ENCODE measurements at places on chromosomes 11 and 22.

DNA sequence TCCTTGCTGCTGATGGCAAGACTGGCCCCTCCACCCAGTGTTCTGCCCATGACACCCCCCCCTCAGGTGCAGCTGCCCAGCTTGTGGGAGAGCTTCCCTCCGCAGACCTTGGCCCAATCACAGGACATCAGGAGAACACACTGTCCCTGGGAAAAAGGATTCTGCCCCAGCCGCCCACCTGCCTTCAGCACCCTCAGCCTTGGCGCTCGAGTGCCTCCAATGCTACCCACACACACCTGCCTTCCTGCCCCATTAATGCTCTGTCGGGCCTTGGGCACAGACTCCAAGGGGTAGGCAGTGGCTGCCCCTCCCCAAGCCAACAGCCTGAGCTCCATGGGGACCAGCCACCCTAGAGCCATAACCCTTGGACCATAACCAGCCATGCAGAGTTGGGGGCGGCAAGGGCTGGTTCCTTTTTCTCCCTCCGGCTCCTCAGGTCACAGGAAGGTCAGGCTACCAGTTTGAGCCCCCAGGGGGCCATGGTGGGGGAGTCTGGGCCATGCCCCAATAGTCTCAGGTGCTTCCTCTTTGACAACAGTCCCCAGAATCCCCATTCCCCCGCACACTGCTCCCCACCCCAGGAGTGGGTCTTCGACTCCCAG, 1.3 kb upstream of the ZNF70 start:
- no peak for DNase-seq

GRCh38 chr11:108984523-108984922, 319.7 kb downstream of the DDX10 start:
- DNase-seq, result no peak

DNA sequence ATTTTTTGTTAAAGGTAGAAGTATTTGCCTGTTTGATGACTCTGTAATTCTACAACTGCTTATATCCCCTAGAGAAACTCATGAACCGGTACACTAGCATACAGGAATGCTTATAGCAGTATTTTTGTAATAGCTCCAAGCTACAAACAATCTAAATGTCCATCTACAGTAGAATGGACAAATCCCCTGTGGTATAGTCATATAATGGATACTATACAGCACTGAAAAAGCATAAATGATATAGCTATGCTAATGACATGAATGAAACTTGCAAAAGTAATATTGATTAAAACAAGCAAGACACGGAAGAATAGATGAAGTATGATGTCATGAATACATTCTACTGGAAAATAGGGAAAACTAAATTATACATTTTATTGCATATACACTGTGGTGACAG, 142.9 kb downstream of the CEP164 start:
- no peak for DNase-seq

- DNase-seq, result no peak
Observed at GRCh38 chr22:49793296-49793695, 34.4 kb downstream of the BRD1 start.

DNA sequence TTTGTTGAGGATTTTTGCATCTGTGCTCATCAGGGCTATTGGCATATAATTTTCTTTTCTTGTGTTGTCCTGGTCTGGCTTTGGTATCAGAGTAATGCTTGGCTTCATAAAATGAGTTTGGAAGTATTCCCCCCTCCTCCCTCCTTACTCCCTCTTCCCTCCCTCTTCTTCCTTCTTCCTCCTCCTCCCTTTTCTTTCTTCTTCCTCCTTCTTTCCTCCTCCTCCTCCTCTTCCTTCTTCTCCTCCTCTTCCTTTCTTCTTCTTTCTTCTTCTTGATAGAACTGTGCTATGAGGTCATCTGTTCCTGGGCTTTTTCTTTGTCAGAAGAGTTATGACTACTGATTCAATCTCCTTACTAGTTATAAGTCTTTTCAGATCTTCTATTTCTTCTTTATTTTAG, 10.1 kb downstream of the BIRC2 start:
- no peak for DNase-seq

DNA sequence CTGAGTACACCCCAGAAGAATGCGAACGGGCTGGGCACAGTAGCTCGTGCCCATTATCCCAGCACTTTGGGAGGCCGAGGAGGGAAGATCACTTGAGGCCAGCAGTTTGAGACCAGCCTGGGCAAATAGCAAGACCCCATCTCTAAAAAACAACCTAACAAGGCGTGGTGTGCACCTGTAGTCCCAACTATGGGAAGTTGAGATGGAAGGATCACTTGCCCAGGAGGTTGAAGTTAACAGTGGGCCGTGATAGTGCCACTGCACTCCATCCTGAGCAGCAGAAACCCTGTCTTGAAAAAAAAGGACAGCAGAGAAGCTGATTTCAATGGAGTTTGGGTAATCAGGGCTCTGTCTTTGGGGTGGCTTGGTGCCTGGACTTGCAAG, 3.3 kb downstream of the RPLP2 start:
- no peak for DNase-seq

DNA sequence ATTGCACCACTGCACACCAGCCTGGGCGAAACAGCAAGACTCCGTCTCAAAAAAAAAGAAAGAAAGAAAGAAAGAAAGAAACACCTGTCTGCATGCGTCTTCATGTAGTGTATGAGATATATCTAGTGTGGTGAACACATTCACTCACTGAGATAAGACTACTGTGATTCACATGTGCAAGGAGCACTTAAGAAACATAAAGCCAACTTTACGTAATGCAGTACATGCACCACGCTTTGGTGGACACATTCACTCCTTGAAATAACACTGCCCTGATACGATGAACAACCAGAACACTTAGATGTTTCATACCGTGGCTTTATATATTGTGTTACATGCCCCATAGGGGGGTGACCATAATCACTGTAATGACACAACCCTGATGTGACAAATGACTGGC, 96.0 kb downstream of the MICAL3 start:
- DNase-seq, result no peak

GRCh38 chr11:131350872-131351271, 19.5 kb upstream of the NTM start:
- no peak for DNase-seq

GRCh38 chr11:120310870-120311269, 14.2 kb upstream of the TLCD5 start:
- DNase-seq, result no peak

DNA sequence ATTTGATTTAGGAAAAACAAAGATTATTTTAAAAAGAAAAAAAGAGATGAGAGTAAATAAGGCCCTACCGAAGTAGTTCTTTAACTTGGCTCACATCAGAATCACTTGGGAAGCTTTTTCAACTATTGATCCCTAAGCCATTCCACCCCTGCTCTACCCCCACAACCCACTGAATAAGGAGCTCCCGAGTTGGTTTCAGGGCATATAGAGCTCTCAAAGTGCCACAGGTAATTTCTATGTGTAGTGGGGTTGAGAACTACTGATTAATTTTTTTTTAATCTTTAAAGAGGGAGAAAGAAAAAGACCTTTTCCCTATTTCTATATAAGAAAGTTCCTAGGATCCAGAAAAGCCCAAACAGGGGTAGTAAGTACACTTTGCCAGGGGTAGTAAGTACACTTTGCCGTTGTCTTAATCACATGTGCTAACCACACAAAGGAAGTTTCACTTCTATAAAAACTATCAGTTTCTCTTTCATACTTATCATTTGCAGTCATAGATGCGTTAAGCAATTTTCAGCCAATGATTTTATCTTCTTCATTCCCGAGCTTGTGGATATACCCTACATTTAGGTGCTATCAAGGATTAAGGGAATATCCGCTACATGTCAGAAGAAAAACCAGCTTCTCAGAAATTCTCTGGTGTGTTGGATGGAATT, 108.4 kb upstream of the ZC3H12C start:
- no peak for DNase-seq

DNA sequence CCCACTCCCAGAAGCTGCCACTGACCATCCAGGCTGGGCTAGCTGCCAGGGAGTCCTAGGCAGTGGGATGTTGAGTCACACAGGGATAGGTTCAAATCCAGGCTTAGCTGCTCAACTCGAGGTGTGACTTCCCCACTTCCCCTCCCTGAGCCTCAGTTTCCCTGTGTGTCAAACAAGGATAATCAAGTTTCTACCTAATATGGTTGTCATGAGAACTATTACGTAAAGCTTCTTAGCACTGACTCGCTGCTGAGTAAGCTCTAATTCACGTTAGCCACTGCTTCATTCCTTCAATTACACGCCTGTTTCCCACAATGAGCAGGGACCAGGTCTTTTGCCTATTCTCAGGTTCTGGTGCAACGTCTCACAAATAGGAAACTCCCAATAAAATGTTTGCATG, 67.7 kb downstream of the SEZ6L start:
- DNase-seq, result no peak

- DNase-seq, result peak; percentile 49
Observed at GRCh38 chr22:21766691-21767462, 31.3 kb upstream of the YPEL1 start.

DNA sequence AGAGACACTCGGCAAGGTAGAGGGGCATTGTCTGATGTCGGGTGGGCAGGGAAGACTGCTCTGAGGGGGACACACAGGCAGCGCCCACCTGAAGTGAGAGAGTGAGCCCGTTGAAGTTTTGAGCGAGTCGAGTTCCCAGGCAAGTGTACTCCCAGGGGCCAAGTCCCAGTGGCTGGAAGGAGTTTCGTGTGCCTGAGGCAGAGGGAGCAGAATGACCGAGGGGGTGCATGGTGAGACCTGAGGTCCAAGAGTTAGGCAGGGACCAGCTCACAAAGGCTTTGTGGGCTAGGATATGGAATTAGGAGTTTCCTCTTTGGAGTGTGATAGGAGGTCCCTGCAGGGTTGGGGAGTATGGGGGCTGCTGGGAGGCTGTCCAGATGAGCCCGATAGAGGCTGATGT, 6.2 kb downstream of the SCN2B start:
- no peak for DNase-seq

- no peak for DNase-seq
Observed at GRCh38 chr11:109490953-109491635, 69.1 kb downstream of the C11orf87 start.

- no peak for DNase-seq
Observed at GRCh38 chr11:26121466-26121865, 210.5 kb upstream of the ANO3 start.

DNA sequence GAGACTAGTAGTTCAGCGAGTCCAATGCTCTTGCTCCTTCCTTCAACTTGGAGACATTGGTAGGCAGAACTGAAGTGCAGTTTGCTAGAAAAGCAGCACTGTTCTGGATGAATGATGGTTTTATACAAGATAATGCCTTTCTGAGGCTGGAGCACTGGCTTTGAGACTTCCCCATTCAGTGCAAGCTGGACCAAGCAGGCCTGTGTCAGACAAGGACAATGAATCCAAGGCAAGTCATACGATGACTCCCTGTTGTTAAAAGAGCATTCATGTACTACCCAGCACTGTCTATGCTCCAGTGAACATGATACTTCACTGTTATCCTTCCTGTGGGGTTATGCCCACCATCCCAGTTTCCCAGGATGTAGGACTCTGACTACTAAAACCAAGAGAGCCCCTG, 242.3 kb upstream of the RAG2 start:
- DNase-seq, result no peak

- no peak for DNase-seq
Observed at GRCh38 chr11:46876471-46876870, 30.4 kb upstream of the CKAP5 start.

- DNase-seq, result no peak
Observed at GRCh38 chr11:123413636-123414035, 16.4 kb upstream of the GRAMD1B start.

GRCh38 chr22:29257751-29258181, 10.0 kb downstream of the RHBDD3 start:
- DNase-seq, result no peak

- DNase-seq, result no peak
Observed at GRCh38 chr11:82738091-82738490, 4.4 kb upstream of the FAM181B start.

- DNase-seq, result no peak
Observed at GRCh38 chr11:69096473-69096872, 47.7 kb downstream of the TPCN2 start.

DNA sequence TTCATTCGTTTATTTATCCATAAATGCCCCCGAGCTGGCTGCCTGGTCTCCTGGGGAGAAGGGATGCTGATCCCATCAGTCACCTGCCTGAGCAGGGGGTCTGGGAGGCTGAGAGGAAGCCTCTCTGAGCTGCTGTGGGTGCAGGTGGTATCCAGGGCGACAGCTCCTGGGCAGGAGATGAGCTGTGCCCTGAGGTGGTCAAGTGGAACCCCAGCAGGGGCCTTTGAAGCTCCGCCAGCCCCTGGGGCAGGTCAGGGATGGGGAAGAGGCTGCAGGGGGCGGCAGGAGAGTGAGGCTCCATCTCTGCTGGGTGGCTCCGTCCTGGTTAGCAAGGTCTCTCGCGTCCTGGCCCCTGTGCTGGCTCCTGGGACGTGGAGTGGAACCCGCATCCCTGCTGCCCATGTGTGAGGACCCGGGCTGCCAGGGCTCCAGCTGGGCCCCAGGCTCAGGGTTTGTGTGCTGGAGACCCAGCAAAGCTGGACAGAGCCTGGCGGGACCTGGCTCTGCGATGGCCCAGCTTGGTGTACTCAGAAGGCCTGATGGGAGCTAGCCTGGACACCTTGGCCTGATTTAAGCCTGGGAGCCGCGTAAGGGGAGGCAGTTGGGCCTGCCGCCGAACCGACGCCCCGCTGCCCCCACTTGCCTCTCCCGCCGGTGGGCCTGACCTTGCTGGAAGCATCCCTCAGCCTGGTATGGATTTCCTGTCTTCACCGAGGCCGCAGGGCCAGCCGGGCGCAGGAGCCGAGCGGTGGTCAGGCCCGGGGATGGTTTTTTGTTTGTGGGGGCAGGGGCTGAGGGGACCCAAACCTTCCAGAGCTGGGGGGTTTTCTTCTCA, 44.5 kb downstream of the RTN4R start:
- DNase-seq, result no peak

GRCh38 chr11:67442504-67443404, 522 bp downstream of the CORO1B start:
- no peak for DNase-seq

DNA sequence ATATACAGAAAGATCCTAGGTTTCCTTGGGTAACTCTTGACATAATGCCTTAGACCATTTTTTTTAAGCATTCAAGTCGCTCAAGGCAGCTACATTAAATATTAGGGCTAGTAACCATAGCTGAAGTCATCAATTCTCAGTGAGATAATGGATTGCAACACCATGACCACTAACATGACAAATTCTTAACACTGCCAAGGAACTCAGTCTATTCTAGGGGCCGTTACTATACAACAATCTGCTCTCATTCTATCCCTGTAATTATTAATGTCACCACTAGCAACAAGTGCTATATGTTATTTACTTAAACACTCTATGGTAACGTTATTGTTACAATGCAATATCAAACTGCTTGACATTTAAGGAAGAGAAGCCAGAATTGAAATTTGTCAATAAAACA, 3.2 kb upstream of the STK33 start:
- DNase-seq, result no peak

DNA sequence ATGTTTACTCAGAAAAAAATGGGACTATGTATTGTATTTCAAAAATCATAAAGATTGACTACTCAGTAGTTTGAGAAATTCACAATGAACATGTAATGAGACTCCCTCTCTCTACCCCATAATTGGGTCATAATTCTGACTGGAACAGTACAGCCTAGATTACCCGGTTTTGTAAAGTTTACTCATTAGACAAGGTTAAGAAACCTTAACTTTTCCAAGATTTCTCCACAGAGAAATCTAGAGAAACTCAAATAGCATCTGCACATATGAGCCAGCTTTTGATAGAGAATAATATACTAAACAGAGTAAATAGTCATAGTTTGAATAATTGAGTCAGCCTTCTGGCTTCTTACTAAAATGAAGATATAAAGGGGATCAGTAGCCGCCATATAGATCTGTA, 331.1 kb upstream of the MPPED2 start:
- no peak for DNase-seq
